Fibroblast of skin of abdomen (primary cell): ENCODE measurements at places on chromosomes 3 and 15.
A peak's percentile ranks its signal among the peaks of the same experiment; 100 is the strongest.

DNA sequence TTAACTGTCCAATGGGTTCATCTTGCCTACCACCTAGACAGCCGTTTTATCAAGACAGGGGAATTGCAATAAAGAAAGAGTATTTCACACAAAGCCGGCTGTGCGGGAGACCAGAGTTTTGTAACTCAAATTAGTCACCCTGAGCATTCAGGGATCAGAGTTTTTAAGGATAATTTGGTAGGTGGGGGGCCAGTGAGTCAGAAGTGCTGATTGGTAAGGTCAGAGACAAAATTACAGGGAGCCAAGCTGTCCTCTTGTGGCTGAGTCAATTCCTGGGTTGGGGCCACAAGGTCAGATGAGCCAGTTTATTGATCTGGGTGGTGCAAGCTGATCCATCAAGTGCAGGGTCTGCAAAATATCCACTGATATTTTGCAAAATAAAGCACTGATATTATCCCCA, 29.9 kb upstream of the GPD1L start:
- DNase-seq, result peak; percentile 13

- no peak for DNase-seq
These were observed 35.9 kb downstream of the PRKCI start for GRCh38 chr3:170258105-170258487.

- no peak for DNase-seq
These were observed 55.6 kb upstream of the ICE2 start for GRCh38 chr15:60534546-60534945.

GRCh38 chr15:32786906-32787305, 69.1 kb downstream of the GREM1 start:
- DNase-seq, result no peak

DNA sequence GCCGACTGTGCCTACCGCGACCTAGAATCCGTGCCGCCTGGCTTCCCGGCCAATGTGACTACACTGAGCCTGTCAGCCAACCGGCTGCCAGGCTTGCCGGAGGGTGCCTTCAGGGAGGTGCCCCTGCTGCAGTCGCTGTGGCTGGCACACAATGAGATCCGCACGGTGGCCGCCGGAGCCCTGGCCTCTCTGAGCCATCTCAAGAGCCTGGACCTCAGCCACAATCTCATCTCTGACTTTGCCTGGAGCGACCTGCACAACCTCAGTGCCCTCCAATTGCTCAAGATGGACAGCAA, 1.4 kb downstream of the ISLR start:
- DNase-seq, result no peak

GRCh38 chr15:61527836-61528580, 298.9 kb upstream of the RORA start:
- no peak for DNase-seq

DNA sequence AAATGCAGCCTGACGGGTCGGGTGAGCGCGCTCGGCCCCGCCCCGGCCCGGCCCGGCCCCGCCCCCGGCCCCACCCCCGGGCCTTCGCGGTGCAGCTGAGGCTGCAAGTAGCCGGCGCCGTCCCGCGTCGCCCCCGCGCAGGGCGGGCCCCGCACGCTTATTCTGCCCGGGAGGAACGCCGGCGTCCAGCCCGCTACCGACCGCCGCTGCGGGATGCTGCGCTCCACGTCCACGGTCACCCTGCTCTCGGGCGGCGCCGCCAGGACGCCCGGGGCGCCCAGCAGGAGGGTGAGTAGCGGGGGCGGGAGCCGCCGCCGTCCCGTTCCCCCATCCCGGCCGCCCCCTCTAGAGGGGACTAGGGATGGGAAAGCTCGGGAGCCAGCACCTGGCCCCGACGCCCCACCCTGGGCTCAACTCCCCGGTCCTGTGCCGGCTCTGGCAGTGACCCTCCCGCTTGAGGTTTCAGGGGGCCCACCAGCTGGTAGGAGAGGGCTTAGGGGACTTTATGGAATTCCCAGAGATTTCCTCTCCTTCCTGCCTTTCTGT, at the start of gene MYZAP:
MYZAP (plus strand) TSS at position 83 of the 546 bp plus-strand sequence; CDS start at position 214, 131 bp downstream.
- no peak for DNase-seq

- peak; percentile 98 for DNase-seq
These were observed 29.1 kb downstream of the ANKRD28 start for GRCh38 chr3:15768421-15769255.

GRCh38 chr15:44264148-44264547, 24.4 kb upstream of the GOLM2 start:
- DNase-seq, result no peak

- DNase-seq, result no peak
These were observed 573.6 kb upstream of the ARRDC4 start for GRCh38 chr15:97386940-97387339.

DNA sequence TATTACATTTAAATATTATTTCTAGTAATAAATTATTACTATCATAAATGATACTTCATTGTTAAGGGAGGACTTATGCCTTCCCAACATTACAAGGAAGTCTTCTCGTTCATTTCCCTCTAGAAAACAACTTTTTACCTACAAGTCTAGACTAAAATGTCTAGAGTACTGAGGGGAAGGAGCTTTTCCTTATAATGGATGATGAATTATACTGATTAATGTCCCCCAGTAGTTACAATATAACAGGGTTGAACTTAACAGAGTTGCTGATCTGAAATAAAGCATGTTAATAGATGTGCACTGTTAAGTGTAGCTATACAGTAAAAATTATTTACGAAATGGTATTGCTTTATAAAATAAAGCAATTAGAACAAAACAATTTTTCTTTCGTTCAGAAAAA, 2.7 kb upstream of the MNS1 start:
- no peak for DNase-seq

DNA sequence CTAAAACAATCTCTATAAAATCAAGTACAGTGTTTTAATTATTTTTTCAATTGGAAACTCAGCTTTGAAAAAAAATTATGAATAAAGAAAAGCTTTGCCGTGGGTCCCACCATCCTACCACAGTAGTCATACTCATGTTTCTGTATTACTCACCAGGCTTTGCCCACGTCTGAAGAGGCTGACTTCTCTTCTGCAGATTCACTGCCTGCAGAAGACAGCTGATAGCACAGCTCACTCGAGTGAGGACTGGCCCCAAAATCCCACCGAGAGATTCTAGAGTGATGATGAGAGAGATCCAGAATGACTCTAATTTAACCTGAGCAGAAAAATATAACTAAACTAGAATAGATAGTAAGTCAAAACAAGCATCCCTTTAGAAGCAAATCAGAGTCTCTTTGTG, 11.9 kb downstream of the C2CD4B start:
- DNase-seq, result no peak

DNA sequence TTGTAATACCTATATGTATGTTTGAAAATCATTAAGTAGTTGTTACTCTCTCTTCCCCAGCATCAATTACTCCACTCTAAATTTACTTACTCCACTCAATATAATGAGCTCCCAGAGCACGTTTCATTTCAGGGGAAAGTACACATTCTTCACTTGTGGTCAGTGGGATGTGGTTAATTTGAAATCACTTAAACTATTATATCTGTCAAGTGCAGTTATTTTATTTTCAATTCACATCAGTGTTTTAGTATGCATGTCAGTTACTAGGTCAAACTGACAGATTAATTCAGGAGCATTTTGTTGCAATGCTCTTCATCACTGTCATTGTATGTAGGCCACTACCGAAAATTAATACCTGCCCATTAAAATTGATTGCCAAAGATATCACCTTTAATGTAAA, 376.1 kb downstream of the ZIC4 start:
- peak; percentile 42 for DNase-seq

DNA sequence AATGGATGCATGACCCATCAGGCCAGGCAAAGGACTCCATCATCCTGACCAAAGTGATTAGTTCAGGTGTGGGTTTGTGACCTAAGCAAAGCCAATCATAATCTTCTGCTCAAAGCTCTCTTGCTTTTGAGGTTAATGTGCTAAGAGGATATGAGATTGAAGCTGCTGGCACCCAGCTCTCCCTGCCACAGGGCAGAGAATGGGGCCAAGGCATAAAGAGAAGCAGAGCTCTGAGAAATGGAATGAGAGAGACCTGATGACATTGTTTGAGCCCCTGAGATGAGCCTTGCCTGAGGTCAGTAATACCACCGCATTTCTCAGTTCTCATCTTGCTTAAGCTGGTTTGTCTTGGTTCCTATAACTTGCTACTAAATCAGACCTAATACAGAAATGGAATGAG, 6.4 kb upstream of the PARP6 start:
- no peak for DNase-seq

- DNase-seq, result no peak
These were observed at the start of gene KCNAB1 for GRCh38 chr3:156120528-156121251. Gene KCNAB1 (plus strand): TSS chr3:156120578.

DNA sequence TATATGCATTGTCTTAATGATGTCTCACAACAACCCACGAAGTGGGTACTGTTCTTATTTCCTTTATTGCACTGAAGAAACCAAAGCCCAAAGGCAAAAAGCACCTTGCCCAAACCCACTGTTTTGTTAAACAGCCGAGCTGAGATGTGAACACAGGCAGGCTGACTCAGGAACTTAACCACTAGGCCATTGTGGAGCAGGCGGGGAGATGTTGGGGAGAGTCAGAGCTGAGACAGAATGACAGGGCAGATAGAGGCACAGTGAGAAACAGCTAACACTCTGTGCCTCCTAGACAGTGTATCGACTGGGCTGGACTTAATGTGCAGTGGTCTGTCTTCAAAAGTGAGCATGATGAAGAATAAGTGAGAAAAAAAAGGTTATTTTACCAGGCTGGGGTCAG, 56.5 kb downstream of the RPLP1 start:
- DNase-seq, result no peak

GRCh38 chr15:44366971-44367370, 60.5 kb upstream of the CTDSPL2 start:
- DNase-seq, result no peak

DNA sequence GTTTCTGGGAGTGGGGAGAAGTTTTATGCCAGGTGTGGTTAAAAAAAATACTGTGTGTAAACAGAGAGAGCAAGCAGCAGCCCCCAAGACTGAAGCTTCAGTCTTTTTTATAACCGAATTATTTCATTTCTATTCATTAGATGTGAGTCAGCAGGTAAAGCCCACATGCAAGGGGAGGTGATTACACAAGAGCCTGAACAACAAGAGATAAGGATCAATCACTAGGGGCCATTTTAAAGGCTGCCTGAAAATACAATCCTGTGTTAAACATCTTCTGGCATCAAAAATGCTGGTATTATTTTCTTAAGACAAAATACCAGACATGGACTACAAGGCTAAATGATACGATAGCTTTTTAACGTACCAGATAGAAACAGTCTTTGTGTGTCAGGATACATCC, 217.3 kb downstream of the SUCLG2 start:
- DNase-seq, result no peak

DNA sequence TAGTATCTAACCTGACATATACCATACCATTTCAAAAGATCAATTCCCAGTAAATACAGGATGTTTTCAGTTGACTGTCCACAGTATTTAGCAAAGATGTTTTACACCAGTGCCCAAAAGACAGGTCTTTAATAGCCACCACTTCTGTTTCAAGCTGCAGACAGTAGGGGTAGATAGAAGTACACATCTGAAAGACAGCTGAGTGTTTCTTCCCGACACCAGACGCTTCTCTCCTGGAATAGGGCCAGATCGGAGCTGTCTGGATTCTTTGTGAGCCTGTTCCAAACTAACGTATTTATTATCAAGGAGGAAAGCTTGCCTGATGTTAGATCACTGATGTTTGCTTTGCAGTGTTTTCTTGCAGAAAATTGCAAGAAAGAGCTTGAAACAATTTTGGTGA, 136.1 kb upstream of the RBMS3 start:
- DNase-seq, result peak; percentile 92

- DNase-seq, result no peak
These were observed 70.7 kb downstream of the APBA2 start for GRCh38 chr15:28956491-28956890.

DNA sequence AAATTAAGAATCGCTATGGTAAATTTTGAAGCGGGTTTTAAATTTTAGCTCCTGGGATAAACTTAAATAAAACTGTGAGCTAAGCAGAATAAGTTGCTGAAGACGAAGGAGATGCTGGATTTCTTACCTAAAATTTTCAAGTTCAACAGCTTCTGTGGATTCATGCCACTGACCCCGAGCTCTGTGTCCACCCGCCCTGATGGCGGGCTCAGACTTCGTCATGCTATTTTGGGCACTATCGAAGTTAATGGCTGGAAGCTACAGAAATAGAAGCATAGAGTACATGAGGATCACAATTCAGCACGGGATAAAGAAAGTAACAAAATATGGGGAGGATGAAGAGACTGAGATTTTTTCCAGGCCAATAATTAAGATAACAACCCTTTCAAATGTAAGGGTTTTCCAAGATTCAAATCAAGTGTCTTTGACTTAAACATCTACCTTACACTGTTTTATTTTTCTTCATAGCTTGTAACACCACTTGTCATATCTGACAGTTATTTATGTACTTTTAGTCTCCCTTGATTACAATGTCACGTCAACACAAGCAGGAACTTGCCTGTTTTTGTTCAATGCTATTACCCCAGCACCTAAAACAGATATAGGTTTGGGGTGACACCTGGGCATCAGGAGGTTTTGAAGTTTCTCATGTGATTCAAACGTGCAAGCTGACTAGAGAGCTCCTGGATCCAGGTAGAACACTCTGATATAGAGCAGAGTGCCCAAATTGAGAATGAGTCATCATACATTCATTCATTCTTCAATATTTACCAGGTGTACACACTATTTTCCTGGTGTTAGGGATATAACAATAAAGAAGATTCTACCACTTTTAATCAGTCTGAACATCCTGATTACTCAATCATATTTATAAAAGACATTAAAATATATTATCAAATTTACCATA, 23.0 kb downstream of the NEK10 start:
- DNase-seq, result no peak

DNA sequence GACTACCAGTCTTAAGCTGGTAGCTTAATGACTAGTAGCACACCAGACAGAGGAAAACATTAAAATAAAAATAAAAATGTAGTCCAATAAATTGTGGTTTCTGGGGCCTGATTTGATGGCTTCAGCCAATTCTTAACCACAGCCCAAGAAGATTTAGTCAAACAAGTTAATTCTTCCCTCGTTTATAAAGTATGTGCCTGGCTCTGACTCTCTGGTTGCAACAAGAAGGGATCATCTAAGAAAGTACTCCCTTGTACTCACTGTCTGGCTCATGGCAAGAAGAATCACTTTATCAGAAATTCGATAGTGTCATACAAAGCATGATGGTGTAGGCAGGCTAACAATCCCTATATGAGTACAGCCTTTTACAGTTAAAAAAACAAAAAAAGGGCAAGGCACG, 141.9 kb downstream of the P3H2 start:
- DNase-seq, result peak; percentile 67

- DNase-seq, result no peak
These were observed 12.4 kb upstream of the CHRM5 start for GRCh38 chr15:33955945-33956344.

GRCh38 chr3:148820361-148821245, 7.0 kb upstream of the CPB1 start:
- DNase-seq, result no peak

- peak; percentile 69 for DNase-seq
These were observed 223.4 kb downstream of the ATP8B4 start for GRCh38 chr15:49895347-49896223.

DNA sequence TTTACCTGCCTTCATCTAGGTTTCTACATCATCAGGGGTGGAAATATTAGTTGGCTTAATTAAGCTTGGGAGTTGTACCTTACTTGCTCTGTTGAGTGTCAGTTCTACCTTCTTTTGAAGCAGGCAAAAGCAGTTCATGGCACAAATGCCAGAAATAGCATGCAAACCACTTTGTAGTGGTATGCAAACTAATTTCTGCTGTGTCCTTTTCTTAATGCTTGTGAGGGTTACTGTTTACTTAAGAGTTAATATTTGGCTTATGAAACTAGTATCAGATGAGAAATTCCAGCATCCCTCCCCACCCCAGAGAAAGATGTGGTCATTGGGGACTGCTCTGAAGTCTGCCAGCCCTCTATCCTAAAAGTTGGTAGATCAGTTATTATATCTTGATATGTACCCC, 7.1 kb downstream of the ATP2C1 start:
- DNase-seq, result peak; percentile 6

GRCh38 chr15:35669432-35670045, 123.6 kb upstream of the DPH6 start:
- peak; percentile 28 for DNase-seq
